Activated CD4-positive, alpha-beta T cell treated with anti-CD3 and anti-CD28 coated beads, Interleukin-2, amount 10 ng/mL, durations not matched to agents 7 days and 5 days (primary cell): ENCODE measurements at places on chromosomes 6 and 20. TPM values are rescaled to one million over a fixed set of nuclear protein-coding genes. Genes with fewer than 3 reads are reported as not detected.

DCDC2 gene
- total RNA-seq, result not detected

DNA sequence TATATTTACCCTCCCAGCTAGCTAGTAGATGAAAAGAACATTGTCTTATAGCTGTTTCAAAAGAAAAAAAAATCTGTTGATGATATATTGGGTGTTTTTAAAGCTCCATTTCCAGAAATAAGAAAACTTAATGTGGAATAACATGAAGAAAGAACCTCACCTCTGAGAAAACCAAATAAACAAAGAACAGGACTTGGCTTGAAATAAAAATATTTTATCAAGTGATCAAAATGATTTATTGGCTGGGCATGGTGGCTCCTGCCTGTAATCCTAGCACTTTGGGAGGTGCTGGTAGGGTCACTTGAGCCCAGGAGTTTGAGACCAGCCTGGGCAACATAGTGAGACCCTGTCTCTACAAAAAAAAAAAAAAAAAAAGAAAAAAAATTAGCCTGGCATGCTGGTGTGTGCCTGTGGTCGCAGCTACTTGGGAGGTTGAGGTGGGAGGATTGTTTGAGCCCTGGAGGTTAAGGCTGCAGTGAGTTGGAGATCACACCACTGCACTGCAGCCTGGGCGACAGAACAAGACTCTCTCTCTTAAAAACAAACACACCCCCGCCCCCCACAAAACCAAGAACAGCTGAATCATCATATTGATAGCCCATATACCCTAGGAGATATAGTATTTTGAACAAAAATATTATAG is 7.9 kb downstream of the RNF24 start:
- no peaks in the 10 kb centered on the region for H3K27me3 ChIP-seq
- H3K36me3 ChIP-seq, result peaks cover 21% of the 10 kb centered on the region
- no peak overlapping the region for H3K27ac ChIP-seq
- DNase-seq, result no peak
- H3K4me3 ChIP-seq, result no peak overlapping the region

DNA sequence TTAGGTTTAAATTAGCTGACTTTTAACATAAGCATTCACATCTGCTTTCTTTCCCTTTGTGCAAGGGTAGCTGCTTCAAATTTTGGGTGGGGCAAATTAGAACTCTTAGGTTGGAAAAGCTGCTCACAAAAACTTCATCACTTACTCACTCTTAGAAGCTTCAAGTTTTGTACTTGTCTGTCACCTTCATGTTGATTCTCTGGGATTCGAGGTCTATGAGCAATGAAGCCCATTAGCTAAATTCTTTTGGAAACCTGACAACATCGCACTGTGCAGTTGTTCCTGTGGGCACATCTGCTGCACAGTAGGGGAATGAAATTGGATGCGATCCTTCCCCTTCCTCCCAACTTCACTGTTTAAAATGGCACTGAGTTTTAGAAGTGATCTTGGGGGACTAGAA is 156.1 kb downstream of the UBE3D start:
- no peaks in the 10 kb centered on the region for H3K4me1 ChIP-seq
- H3K27ac ChIP-seq, result no peak overlapping the region
- no peaks in the 10 kb centered on the region for H3K27me3 ChIP-seq
- no peak overlapping the region for H3K4me3 ChIP-seq
- H3K36me3 ChIP-seq, result no peaks in the 10 kb centered on the region

SIRPD gene
- total RNA-seq, result 0.17 TPM

NKX2-4 gene
- total RNA-seq, result not detected

- peaks cover 14% of the 10 kb centered on the region for H3K27me3 ChIP-seq
- H3K4me3 ChIP-seq, result no peak overlapping the region
- no peak overlapping the region for H3K27ac ChIP-seq
- H3K4me1 ChIP-seq, result peaks cover 4% of the 10 kb centered on the region
- DNase-seq, result no peak
Measured at GRCh38 chr6:32885698-32886286, 31.8 kb downstream of the PSMB9 start.

DNA sequence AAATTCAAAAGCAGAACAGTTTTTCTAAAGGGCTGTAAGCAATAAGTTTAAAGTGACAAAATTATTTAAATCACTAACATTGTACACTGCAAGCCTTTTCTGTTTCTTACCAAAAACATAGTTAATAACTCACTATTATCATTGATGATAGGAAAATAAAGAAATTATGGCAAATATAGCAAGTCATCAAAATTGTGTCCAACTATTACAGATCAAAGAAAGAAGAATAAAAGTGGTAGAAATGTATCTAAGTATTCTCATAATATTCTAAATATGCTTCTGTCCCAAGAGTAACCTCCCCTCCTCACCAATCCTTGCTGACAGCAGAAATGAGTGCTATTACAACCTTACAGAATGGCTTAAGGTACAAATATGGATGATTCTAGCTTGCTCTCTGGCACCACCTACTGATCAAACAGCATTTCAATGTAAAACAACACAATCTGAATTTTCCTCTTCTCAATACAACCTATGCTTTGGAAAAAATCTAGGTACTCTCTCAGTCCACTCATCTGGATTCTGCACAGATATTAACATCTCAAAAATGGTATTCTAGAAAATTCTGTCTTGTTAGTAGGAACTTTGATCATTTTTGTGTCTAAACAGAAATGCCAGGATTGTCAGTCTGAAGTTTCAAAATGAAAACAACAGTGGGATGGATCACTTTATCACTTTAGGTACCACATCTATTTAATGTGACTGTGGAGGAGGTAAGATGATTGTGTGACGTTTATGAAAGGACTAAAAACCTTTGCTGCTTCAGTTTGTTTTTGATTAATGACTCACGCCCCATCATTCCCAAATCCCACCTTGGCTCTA is 40.9 kb downstream of the ZFP64 start:
- H3K4me3 ChIP-seq, result no peak overlapping the region
- peaks cover 2% of the 10 kb centered on the region for H3K36me3 ChIP-seq
- no peak overlapping the region for H3K27ac ChIP-seq
- peak; percentile 54 for DNase-seq
- no peaks in the 10 kb centered on the region for H3K27me3 ChIP-seq
- no peaks in the 10 kb centered on the region for H3K4me1 ChIP-seq

DNA sequence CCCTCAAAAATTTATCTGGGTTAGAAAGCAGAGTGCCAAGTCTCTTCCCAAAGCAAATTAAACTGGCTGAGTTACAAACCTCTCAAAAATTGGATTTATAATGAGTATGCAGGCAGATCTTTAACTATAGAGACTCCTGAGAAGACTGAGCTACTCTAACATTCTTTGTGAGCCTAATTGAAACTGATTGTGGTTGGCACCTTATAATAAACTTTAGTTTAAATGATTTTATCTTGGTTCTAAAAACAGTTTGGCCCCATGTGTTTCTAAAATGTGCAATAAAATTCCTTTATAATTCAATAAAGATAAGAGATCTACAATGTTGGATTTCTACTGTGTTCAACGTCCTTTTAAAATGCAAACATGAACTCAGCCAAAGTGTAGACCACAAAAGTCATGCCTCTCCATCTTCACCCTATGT is 480.2 kb upstream of the RNF217 start:
- no peaks in the 10 kb centered on the region for H3K27me3 ChIP-seq
- no peak overlapping the region for H3K27ac ChIP-seq
- H3K4me3 ChIP-seq, result no peak overlapping the region
- no peaks in the 10 kb centered on the region for H3K4me1 ChIP-seq
- DNase-seq, result no peak

- H3K27ac ChIP-seq, result no peak overlapping the region
- H3K4me3 ChIP-seq, result no peak overlapping the region
- H3K4me1 ChIP-seq, result no peaks in the 10 kb centered on the region
- DNase-seq, result peak; percentile 14
- no peaks in the 10 kb centered on the region for H3K36me3 ChIP-seq
- no peaks in the 10 kb centered on the region for H3K27me3 ChIP-seq
Measured at GRCh38 chr20:8853805-8854338, 215.0 kb upstream of the PLCB4 start.
